SJSA1 (cell line): ENCODE measurements at places on chromosomes 5 and 9. TPM values are rescaled to one million over a fixed set of nuclear protein-coding genes. Genes with fewer than 3 reads are reported as not detected.
A peak's percentile ranks its signal among the peaks of the same experiment; 100 is the strongest.

GRCh38 chr5:80192507-80193241 is 63.2 kb downstream of the SERINC5 start:
- no peaks in the 10 kb centered on the region for H3K27me3 ChIP-seq
- H3K27ac ChIP-seq, result no peak overlapping the region
- no peaks in the 10 kb centered on the region for H3K36me3 ChIP-seq
- no peak overlapping the region for H3K4me3 ChIP-seq
- peak; percentile 13 for DNase-seq
- H3K4me1 ChIP-seq, result peaks cover 16% of the 10 kb centered on the region

DNA sequence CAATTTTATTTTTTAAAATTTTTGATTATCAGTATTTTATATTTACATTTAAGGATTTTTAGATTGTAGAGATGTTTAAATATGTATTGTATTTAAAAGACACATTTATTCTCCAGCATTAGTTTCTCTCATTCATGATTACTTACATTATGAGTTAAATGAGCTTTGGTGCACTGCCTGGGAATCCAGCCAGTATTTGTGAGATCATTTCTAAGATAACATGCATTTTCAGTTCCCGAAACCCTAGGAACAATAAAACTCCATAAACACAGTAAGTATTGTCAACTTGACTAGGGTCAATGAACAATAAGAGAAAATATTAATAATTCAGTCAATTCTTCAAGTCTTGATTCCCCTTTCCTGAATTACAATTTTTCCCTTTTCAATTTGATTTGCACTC is 403.3 kb downstream of the PLK2 start:
- H3K4me1 ChIP-seq, result no peaks in the 10 kb centered on the region
- no peak for DNase-seq
- H3K27me3 ChIP-seq, result no peaks in the 10 kb centered on the region

- no peak overlapping the region for H3K4me3 ChIP-seq
- DNase-seq, result no peak
- no peak overlapping the region for H3K27ac ChIP-seq
- no peaks in the 10 kb centered on the region for H3K36me3 ChIP-seq
- peaks cover 3% of the 10 kb centered on the region; the same call in 1 of the 2 replicates for H3K27me3 ChIP-seq
Measured at GRCh38 chr5:11555171-11555570, 349.1 kb downstream of the CTNND2 start.

- peaks cover 56% of the 10 kb centered on the region for H3K27me3 ChIP-seq
- no peak for DNase-seq
- no peak overlapping the region for H3K4me3 ChIP-seq
- no peaks in the 10 kb centered on the region for H3K4me1 ChIP-seq
- H3K36me3 ChIP-seq, result no peaks in the 10 kb centered on the region
Measured at GRCh38 chr5:1396293-1396816, 48.9 kb downstream of the SLC6A3 start.

GRCh38 chr9:90641086-90641485 is 1.5 kb downstream of the DIRAS2 start:
- no peaks in the 10 kb centered on the region for H3K36me3 ChIP-seq
- no peak overlapping the region for H3K4me3 ChIP-seq
- H3K27ac ChIP-seq, result no peak overlapping the region
- peaks cover 18% of the 10 kb centered on the region for H3K27me3 ChIP-seq

GRCh38 chr5:37991301-37992299 is 151.8 kb upstream of the GDNF start:
- H3K4me1 ChIP-seq, result peaks cover 22% of the 10 kb centered on the region
- DNase-seq, result no peak
- no peak overlapping the region for H3K4me3 ChIP-seq
- no peak overlapping the region for H3K27ac ChIP-seq
- no peaks in the 10 kb centered on the region for H3K27me3 ChIP-seq

GRCh38 chr9:37916471-37917312 is 12.8 kb upstream of the SLC25A51 start:
- H3K27me3 ChIP-seq, result no peaks in the 10 kb centered on the region
- no peak overlapping the region for H3K4me3 ChIP-seq
- DNase-seq, result no peak
- no peak overlapping the region for H3K27ac ChIP-seq

GRCh38 chr9:38727497-38728001 is 7.6 kb upstream of the FAM240B start:
- DNase-seq, result no peak
- H3K27me3 ChIP-seq, result no peaks in the 10 kb centered on the region
- no peak overlapping the region for H3K27ac ChIP-seq
- H3K36me3 ChIP-seq, result no peaks in the 10 kb centered on the region
- no peak overlapping the region for H3K4me3 ChIP-seq

- no peaks in the 10 kb centered on the region for H3K27me3 ChIP-seq
- no peak for DNase-seq
- H3K27ac ChIP-seq, result no peak overlapping the region
- peaks cover 25% of the 10 kb centered on the region for H3K4me1 ChIP-seq
- peaks cover 87% of the 10 kb centered on the region for H3K36me3 ChIP-seq
Measured at GRCh38 chr9:137186385-137186784, 2.0 kb downstream of the ANAPC2 start.

DNA sequence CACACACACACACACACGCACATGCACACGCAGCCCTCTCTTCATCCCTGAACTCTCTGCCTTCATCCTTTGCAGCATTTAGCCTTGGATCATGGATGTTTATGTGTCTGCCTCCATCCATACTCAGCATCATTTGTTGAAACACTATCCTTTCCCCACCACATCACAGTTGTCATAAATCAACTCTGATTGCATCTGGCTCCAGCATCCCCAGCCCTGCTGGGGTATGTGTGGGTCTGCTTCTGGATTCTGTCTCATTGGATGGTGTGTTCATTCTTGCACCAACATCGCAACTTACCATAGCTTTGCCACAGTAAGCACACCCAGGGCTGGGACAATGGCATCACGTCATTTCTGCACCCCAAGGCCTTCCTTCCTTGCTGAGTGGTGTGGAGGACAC is 175.4 kb downstream of the RGS3 start:
- no peaks in the 10 kb centered on the region for H3K27me3 ChIP-seq
- H3K27ac ChIP-seq, result no peak overlapping the region
- DNase-seq, result no peak
- no peak overlapping the region for H3K4me3 ChIP-seq
- H3K4me1 ChIP-seq, result peaks cover 16% of the 10 kb centered on the region
- no peaks in the 10 kb centered on the region for H3K36me3 ChIP-seq

- no peaks in the 10 kb centered on the region for H3K36me3 ChIP-seq
- H3K27me3 ChIP-seq, result no peaks in the 10 kb centered on the region
- H3K27ac ChIP-seq, result no peak overlapping the region
- no peaks in the 10 kb centered on the region for H3K4me1 ChIP-seq
- H3K4me3 ChIP-seq, result no peak overlapping the region
- DNase-seq, result no peak
Measured at GRCh38 chr5:33375900-33376299, 64.9 kb upstream of the TARS1 start.

- no peak overlapping the region for H3K4me3 ChIP-seq
- DNase-seq, result peak; percentile 74
- H3K27me3 ChIP-seq, result no peaks in the 10 kb centered on the region
- H3K4me1 ChIP-seq, result peaks cover 35% of the 10 kb centered on the region
- peaks cover under 1% of the 10 kb centered on the region for H3K36me3 ChIP-seq
Measured at GRCh38 chr9:78713614-78714405, 416.9 kb downstream of the PSAT1 start.

DNA sequence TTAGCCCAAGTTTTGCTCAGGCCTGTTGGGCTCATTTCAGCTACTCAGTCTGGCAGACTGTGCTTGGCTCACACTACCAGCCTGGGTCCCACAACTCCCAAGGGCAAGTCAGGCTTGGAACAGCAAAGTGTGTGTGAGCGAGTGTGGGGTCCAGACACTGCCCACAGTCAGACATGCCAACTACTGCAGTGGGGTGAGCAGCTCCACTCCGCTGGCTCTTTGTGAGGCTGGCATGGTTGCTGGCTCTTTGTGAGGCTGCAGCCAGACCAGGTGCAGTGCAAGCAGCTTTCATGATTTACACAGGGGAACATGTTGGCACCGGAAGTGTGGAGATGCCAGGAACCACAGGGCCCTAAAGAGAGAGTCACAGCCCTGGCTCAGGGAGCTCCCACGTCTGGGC is 606.7 kb upstream of the FAM174A start:
- no peaks in the 10 kb centered on the region for H3K36me3 ChIP-seq
- H3K27ac ChIP-seq, result no peak overlapping the region
- no peak for DNase-seq
- H3K4me3 ChIP-seq, result no peak overlapping the region

DNA sequence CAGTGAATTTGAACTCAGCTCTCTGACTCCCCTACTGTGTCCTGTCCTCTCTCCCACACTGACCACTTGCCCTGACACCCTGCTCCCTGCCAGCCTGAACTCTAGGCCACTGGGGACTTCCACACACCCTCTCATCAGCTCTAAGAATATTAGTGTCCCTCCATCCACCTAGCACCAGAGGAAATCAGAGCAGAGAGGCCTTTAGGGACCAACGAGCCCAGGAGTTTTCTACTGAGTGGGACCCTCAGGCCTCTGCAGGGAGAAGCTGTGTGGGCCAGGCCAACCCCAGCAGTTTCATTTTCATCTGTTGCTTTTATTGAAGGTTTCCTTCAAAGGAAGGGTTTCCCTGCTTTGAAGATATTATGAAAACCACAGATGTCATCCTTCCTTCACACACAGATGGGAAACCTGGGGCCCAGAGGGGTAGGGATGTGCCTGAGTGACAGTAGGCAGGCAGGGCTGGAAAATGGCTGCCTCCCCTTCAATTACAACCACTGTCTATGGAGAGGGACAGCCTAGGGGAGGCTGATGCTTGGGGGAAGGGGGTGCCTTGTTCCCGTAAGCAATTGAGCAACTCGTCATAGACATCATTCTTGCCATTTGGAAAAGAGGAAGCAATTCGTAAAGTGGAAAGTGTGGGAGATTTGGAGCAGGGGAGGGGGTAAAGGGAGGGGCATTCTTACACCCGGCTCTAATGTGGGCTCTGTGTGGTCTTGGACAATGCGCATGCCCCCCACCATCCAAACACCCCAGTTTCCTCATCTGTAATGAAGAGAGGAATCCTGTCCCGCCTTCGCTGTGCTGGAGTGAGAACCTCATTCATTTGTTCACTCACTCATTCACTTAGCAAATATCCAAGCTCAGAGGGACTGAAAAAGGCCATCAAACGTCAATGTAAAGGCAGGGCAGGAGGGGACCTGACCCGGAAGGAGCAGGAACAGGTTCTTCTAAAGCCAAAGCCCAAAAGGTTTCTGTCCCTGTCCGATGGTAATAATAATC is 3.9 kb downstream of the GLIPR2 start:
- no peak for DNase-seq
- H3K27ac ChIP-seq, result no peak overlapping the region
- peaks cover 19% of the 10 kb centered on the region for H3K4me1 ChIP-seq

- H3K36me3 ChIP-seq, result no peaks in the 10 kb centered on the region
- 0 out of 2 replicates have a peak, but pooled peaks cover 12% of the 10 kb centered on the region for H3K27me3 ChIP-seq
- H3K4me3 ChIP-seq, result no peak overlapping the region
- DNase-seq, result no peak
Measured at GRCh38 chr5:112329419-112330090, 89.5 kb downstream of the EPB41L4A start.

DNA sequence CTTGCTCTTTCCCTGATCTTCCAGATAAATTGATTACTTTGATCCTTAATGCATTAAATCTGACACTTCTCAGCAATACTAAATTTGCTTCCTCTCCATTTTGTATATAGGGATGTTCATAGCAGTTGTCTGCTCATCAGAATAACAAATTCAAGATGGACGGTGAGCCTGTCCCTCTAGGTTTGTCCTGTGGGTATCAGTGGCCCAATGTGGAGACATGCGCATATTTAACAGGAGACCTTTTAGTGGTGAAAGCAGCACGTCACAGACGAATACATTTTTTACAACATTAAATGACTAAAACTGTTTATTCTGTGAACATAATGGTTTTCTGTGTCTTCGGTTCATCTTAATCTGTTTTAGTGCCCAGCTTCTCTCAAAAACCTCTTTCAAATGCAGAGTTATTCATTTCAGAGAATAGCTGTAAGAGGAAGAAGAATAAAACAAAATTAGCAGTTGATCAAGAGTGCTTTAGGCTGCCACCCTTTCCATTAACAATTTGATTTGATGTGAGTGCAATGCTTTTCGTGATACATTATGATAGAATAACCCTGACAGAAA is 1970.4 kb upstream of the WWC1 start:
- H3K4me3 ChIP-seq, result no peak overlapping the region
- H3K27ac ChIP-seq, result no peak overlapping the region
- H3K4me1 ChIP-seq, result no peaks in the 10 kb centered on the region
- no peak for DNase-seq
- H3K27me3 ChIP-seq, result no peaks in the 10 kb centered on the region

SLC1A3 gene
- 37.0 and 62.0 TPM in 2 replicates for total RNA-seq

LCN9 gene
- not detected in 2 replicates for total RNA-seq

NUTM2G gene
- not detected in 2 replicates for total RNA-seq

C9 gene
- total RNA-seq, result 0.37 TPM in 1 of 2 replicates, not detected in the other

DBH gene
- not detected in 2 replicates for total RNA-seq

SLC45A2 gene
- not detected in 2 replicates for total RNA-seq

LECT2 gene
- not detected in 2 replicates for total RNA-seq

RGP1 gene
- 5.2 and 7.4 TPM in 2 replicates for total RNA-seq
